ENCODE measurements at places on chromosomes 16 and 17. TPM values are rescaled to one million over a fixed set of nuclear protein-coding genes. Genes with fewer than 3 reads are reported as not detected.

Gene TP53TG3D
- 0.48 TPM for total RNA-seq

Gene KRTAP4-9
- not detected for total RNA-seq

Gene NPIPB9
- 0.84 TPM for total RNA-seq

Gene TERB1
- 0.08 TPM for total RNA-seq

Gene ACSM2A
- not detected for total RNA-seq

Gene BRIP1
- 3.9 TPM for total RNA-seq

Gene CMC2
- total RNA-seq, result 36.3 TPM

Gene KRT20
- total RNA-seq, result 0.20 TPM

Gene KRTAP16-1
- not detected for total RNA-seq

Gene KRT40
- total RNA-seq, result not detected

Gene ABCA6
- total RNA-seq, result 2.4 TPM

Gene NKD1
- total RNA-seq, result 1.9 TPM

Measured in esophagus mucosa (tissue), 1 donor.